ENCODE measurements at places on chromosomes 11 and 22.

GRCh38 chr11:36258730-36259360, 30.4 kb downstream of the COMMD9 start:
- no peak for DNase-seq

DNA sequence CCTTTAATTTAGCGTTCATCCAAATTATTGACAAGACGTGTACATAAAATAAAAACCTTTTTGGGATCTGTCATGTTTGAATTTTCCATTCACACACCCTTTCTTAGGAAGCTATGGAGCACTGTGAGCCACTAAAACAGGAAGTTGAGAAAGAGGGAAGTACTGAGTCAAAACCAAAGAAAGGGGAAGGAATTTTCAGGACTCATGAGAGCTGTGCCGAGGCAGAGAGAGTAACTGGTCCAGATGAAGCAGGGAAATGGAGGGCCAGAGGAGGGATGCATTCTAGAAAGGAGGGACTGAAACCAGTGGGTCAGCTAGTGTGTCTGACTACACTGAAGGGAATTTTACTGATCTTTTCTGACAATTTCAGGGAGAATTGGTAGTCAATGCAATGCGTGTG, 24.9 kb downstream of the APLP2 start:
- no peak for DNase-seq

- DNase-seq = no peak
Observed at GRCh38 chr22:44669561-44669976, 32.4 kb upstream of the PRR5 start.

GRCh38 chr22:44495629-44496028, 2.4 kb downstream of the RTL6 start:
- DNase-seq = no peak

DNA sequence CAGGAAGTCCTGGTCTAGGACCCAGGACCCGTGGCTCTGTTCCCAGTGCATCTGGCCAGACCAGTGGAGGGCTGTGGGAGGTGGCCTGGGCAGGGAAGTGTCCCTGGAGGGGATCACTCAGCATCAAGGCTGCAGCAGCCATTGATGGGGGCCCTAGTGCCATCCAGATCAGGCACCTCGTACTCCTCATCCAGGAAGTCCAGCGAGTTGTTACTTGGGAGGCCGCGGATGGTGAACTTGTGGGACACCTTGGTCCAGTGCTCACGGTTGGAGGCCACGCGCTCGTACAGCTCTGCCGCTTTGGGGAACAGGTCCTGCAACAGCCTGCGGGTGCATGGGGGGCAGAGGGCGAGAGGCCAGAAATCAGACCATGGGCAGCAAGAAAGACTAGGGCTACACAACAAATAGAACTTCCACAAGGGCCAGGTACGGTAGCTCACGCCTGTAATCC, 96.9 kb downstream of the PDE2A start:
- no peak for DNase-seq

GRCh38 chr22:46578251-46578823, 40.9 kb upstream of the CELSR1 start:
- no peak for DNase-seq

- no peak for DNase-seq
Observed at GRCh38 chr11:102833731-102834130, 9.7 kb downstream of the MMP3 start.

GRCh38 chr11:133234883-133235282, 297.4 kb downstream of the OPCML start:
- no peak for DNase-seq

DNA sequence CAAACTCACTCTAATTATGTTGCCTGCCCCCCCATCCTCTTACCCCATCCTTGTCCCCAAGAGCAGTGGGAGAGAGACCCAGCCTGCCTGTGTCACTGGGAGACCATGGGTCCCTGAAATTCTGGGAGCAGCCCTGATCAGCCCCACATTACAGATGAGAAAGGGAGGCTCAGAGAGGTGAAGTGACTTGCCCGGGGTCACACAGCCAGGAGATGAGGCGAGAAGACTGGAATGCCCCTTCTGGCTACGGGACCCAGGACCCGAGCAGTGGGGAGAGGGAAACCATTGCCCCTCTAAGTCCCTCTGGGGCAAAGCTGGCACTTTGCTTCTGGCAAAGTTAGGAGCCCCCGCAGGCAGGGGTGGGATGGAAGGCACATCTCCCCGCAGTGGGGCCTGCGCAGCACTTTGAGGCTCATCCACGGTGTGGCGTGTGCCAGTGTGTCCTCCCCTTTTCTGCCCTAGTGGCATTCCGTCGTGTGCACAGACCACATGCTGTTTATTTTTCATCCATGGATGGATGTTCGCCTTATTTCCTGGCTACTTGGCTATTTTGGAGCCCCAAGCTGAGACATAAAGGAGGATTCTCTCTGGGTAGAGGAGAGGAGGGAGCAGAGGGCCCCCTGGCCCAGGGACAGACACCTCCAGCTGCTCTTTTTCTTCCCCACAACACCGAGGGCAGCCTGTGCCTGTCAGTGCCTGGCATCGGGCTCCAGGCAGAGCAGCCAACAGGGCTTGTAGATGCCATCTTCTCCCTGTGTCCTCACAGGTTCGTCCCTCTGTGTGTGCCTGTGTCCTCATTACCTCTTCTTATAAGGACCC, 3.7 kb upstream of the FGF3 start:
- DNase-seq = no peak

GRCh38 chr11:77828926-77829325, 8.0 kb downstream of the AAMDC start:
- DNase-seq = no peak

DNA sequence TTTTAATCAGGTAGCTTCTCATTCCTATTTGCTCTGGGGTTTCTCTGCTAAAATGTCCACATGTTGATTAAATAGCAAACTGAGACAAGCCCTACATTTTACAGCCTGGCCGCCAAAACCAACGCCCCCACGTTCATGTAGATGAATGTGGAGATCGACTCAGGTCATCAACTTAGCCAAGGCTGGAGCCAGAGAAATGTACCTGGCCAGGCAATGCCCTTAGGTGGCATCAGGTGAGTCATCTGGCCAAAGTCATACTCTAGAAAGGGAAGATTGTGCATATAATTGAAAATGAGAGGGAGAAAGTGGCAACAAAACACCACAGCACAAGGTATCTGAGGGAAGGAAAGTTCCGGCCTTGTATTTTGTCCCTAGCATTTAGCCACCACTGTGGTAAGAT, 37.1 kb upstream of the CCDC89 start:
- no peak for DNase-seq

GRCh38 chr22:44937216-44937615, 72.6 kb downstream of the PHF21B start:
- DNase-seq = no peak

DNA sequence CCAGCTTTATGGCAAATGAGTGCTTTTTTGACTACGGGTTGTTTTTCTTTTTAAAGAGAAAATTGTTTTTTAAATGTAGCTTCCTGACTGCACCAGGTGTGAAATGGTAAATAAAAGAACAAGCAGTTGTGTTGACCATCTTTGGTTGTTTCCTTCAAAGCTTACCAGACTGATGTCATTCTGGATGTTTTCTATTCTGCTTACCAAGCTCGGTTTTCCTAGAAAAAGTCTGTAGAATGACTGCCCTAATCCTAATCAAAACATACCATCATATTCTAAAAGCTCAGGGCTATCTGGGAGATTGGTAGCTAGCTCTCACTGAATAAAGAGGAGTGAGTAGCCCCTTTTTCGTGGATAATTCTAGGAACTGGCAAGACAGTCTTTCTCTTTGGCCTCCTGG, 77.7 kb downstream of the GAB2 start:
- DNase-seq = no peak

- DNase-seq = no peak
Observed at GRCh38 chr11:21635394-21636145, 557.3 kb upstream of the ANO5 start.

GRCh38 chr11:47176328-47177228, at the start of gene ARFGAP2:
ARFGAP2 (minus strand) TSS chr11:47176879; CDS start chr11:47176853, 26 bp downstream.
- DNase-seq = peak; percentile 95

DNA sequence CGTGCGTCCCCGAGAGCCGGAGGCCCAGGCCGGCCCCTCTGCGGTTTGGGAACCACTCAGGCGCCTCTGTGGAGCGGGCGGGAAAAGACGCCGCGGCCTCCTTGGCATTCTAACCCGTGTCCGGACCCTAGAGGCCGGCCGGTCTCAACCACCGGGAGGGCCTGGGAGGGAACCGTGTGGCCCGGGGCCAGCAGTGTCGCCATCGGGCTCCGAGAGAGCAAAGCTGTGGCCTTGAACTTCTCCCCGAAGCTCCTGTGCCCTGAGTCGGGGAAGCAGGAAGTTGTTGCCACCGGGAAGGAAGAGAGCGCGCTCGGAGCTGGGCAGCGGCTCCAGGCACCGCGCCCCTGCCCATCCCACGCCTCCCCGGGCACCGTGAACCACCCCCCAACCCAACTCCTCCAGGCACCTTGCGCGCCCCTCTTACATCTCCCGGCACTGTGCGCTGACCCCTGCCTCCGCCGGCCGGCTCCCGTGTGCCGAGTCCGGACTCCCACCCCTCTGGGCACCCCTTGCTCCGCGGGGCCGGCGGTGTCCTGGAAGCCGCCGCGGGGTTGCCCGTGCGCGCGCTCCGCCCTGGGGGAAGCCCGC, 80.0 kb upstream of the PPARA start:
- DNase-seq = no peak

DNA sequence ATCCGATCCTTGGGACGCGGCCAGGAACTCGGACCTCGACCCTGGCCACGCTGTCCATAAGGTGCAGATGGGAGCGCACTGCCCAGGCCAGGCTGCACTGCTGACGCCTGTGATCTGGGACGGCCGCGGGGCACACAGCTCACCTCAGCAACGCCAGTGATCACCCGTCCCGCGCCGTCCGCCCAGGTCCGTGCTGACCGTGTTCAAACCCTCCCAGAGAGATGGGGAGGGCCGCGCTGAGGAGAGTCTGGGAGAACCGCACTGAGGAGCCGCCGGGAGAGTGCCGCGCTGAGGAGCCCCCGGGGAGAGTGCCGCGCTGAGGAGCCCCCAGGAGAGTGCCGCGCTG, 636 bp downstream of the KCNQ1OT1 start:
- no peak for DNase-seq

- no peak for DNase-seq
Observed at GRCh38 chr11:117345039-117345438, 17.4 kb downstream of the CEP164 start.

GRCh38 chr11:50098186-50098725, 65.6 kb downstream of the OR4C45 start:
- no peak for DNase-seq

DNA sequence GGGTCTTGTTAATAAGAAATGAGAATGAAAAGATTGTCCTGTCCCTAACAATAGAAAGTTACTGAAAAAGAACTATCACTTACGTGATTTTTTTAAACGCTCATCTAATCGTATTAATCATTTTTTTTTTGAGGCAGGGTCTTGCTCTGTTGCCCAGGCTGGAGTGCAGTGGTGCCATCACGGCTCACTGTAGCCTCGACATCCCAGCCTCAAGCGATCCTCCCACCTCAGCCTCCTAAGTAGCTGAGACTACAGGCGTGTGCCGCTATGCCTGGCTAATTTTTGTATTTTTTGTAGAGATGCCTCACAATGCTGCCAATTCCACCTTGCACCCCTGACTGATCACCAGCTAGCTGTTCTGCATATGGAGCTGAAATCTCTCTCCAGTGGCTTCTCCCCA, 15.7 kb downstream of the PDGFB start:
- DNase-seq = no peak

- no peak for DNase-seq
Observed at GRCh38 chr11:109957000-109957399, 136.2 kb upstream of the ZC3H12C start.

DNA sequence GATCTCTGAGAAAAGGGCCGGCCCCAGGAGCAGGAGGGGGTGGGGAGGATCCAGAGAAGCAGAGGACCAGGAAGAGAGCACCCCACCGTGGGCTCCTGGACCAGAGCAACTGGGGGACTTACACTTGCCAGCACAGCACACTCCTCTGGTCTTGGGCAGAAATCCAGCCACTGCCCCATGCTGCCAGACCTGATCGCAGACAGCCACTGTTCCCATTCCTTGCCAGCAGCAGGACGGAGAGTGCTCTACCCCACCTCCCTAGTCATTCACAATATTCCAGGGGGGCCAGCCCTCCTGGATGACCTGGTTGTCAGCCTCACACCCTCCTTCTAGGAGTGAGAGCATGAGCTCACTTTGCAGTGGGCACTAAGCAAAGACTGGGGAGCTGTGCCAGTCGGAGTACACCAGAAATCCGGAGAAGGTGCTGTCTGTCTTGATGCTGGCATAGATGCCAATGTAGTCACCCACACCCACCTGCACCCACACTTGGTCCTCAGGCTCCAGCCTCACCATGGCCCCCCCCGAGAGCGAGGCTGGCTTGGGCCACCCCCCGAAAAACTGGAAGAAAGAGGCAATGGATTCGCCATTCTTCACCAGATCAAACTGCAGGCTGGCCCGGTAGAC, 1.6 kb downstream of the C1QTNF5 start:
- no peak for DNase-seq

DNA sequence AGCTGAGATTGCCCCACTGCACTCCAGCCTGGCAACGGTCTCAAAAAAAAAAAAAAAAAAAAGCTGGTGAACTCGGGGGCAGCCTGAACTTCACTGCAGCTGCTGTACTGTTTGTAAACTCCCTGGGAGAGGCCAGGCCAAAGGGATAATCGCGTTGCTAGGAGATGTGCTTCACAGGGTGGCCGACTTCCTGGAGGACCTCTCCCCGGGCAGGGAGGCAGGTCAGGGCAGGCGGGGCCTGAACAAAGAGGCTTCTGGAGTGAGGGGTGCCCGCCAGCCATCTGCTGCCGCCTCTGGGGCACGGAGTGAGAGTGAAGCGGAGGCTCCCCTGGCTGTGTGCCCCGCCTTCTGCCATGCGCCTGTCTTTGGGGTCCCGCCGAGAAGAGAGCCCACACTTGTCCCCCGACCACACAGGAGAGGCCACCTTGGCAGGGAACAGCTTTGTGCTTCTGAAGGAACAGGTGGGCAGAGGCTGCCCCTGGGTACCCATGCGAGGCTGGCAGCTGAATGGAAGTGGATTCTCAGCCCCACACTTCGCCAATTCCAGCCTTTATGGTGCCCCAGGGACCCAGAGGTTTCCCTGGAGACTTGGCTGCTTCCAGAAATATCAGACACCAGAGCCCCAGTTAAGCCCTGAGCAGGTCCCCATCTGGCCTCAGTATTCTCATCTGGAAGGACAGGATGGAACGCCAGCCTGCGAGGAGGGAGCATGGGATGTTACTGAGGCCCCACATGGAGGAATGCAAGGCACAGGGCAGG, 29.6 kb downstream of the TMEM184B start:
- no peak for DNase-seq

GRCh38 chr22:50313021-50313420, 5.6 kb upstream of the PLXNB2 start:
- DNase-seq = no peak
